Activated naive CD8-positive, alpha-beta T cell treated with anti-CD3 and anti-CD28 coated beads, Interleukin-2, amount 50 U/mL, for 16 hours (primary cell): ENCODE measurements at places on chromosomes 5 and 9.

- DNase-seq, result no peak
These were observed at the start of gene GARNL3 for GRCh38 chr9:127264462-127265219. Gene GARNL3, plus strand, starts transcription at chr9:127264774. Its CDS starts 104 bp downstream, at chr9:127264878.

DNA sequence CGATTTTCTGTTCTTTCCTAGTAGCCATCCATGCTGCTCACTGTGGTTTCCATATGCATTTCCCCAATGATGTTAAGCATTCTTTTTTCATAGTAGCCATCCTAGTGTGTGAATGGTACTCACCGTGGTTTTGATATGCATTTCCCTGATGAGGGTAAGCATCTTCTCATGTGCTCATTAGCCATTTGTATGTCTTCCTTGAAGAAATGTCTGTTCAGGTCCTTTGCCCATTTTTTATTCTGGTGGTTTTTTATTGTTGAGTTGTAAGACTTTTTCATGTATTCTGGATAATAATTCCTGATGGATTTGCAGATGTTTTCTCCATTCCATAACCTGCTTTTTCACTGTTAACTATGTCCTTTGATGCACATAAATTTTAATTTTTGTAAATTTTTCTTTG, 108.0 kb downstream of the EHMT1 start:
- no peak for DNase-seq

- peak; percentile 29 for DNase-seq
These were observed 49.9 kb upstream of the GARNL3 start for GRCh38 chr9:127214421-127215267.

DNA sequence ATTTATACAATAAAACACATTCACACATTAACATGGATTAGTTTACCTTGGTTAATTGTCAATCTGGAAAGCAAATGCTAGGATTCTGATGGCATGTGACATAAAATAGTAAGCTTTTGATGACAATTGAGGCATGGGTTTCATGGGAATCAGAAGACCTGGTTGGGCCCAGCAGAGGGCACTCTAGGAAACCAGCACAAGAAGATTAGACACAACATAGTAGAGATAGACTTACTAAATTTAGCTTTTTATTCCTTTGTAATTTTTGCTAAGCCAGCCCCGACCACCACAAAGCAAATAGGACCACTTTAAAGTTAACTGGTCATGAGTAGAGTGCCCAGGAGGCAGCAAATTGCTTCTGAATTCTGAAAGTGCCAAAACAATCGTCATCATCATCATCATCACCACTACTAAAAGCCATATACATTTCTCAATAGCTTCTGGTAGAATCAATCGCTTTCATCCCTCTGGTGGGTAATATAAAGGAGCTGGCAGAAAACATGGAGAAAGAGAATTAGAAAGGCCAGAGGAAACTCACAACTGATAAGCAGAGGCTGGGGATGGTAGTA, 163.2 kb downstream of the ARRDC3 start:
- no peak for DNase-seq

GRCh38 chr5:93395971-93396379, 185.0 kb downstream of the NR2F1-AS1 start:
- no peak for DNase-seq

- DNase-seq, result no peak
These were observed 165.5 kb upstream of the NFIL3 start for GRCh38 chr9:91589101-91589553.

- DNase-seq, result no peak
These were observed 101.8 kb downstream of the CDK5RAP2 start for GRCh38 chr9:120478208-120478607.

GRCh38 chr5:153674356-153674755, 183.9 kb downstream of the GRIA1 start:
- DNase-seq, result no peak

- no peak for DNase-seq
These were observed 196.6 kb upstream of the RAD23B start for GRCh38 chr9:107086460-107086859.

DNA sequence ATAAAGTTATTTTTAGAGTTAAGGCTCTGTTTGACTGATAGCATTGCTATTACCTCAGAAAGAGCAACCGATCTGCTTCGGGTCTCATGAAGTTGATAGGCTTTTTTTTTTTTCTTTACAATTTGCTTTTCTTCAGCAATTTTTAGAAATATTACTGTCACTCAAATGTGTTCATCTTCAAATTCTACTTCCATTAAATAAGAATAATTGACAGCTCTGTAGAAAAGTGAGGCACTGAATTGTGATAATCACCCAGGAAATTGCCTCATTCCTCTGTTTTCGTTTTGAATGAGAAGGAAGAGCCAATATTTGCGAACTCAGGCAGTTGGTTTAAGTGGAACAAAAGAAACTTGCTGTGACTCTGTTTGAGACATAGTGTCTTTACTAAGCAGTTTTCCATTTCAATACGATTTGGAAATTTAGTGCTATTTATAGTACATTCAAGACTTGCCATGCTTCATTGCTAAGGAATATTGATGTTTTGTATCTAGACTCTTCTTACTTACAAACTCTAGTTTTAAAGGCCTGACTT, 700.5 kb upstream of the CDH10 start:
- DNase-seq, result no peak

DNA sequence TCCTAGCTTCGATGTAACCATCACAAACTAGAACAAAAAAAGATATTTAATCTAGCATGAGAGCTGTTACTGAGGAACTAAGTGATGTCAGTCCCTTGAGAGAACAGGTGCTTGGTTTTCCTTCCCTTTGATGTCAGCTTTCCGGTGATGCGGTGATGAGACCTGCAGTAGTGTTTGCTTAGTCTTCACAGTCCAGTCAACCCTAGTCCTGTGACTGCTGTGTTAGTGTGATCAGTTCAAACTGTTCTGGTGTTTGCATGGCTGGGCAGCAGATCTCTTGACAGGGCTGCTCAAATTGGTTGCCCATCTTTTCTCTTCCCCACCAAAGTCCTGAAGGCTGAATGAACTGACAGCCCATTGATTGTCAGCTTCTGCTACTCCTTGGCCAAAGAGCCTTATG, 608.6 kb upstream of the DAB2 start:
- DNase-seq, result no peak

DNA sequence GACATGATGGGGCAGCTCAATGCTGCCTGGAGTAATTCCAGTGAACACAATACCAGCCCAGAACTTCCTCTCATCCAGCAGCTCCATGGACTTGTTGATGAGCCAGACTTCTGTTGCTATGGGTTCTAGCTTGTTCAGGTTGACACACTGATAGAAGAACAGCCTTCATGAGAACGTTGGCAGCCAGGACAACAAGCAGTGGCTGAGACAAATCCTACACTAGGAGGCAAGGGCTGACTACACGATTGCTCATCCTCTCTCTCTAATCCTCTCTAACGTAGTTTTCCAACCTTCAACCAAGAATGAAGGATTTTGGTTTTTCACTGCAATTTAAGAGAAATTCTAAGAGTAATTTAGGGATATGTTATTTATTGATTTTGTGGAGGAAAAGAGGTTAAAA, 67.8 kb downstream of the NIPSNAP3B start:
- DNase-seq, result no peak

GRCh38 chr5:142613271-142613671, 72.6 kb downstream of the FGF1 start:
- no peak for DNase-seq

DNA sequence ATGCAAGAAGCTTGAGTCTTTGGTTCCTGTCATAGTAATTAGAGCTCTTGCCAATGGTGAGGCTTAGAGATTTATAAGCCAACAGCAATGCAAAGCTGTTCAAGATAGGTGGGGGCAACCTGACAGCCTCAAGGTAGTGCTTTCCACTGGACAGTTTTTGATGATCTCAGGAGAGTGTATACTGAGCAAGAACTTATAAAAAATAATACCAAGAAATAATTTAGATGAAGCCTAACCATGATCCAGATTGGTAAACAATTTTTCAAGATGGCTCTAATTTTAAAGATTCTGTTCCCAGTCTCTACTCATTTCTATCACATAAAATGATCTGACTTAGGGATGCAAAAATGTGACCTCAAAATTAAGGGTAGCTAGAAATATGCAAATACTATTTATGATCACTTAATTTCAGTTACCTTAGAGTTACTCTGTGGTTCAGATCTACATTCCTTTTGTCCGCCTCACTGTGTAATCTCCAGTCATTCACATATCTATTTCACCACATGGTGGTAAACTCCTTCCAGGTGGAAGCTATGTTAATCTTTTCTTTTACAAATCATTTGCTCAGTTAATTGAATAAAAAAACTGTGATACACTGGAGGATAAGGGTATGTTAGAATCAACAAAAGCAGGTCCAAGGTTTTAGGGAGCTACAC, 1228.0 kb upstream of the C9orf72 start:
- DNase-seq, result no peak
